Stimulated activated CD8-positive, alpha-beta memory T cell treated with anti-CD3 and anti-CD28 coated beads, Interleukin-15, amount 100 ng/mL, for 24 hours (primary cell): ENCODE measurements at places on chromosomes 5 and 9.

DNA sequence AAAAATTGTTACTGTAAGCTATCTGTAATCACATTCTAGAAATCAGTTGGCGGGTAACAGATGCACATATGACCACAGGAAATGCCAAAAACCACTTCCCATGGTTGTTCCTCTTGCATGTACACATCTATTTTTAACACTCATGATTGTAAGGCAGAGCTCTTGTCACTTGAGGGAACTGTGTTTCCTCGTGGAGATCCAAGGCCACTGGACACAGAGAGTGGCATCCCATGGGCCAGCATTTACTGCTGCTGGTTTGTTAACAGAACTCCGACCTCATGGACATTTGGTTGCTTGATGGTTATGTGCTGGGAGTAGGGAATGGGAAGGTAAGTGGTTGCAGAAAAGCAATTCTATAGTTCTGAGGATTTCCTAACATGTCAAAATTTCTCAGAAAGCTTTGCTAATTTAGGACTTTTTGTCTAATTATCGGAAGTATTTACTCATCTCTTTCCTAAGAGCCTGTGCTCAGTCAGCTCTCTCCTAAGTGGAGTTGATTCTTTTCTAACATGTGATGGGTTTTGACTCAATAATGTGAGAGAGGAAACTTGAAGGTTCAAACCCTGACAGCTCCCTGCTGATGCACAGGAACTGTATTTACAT lies 202.0 kb upstream of the NR3C1 start:
- DNase-seq = no peak

DNA sequence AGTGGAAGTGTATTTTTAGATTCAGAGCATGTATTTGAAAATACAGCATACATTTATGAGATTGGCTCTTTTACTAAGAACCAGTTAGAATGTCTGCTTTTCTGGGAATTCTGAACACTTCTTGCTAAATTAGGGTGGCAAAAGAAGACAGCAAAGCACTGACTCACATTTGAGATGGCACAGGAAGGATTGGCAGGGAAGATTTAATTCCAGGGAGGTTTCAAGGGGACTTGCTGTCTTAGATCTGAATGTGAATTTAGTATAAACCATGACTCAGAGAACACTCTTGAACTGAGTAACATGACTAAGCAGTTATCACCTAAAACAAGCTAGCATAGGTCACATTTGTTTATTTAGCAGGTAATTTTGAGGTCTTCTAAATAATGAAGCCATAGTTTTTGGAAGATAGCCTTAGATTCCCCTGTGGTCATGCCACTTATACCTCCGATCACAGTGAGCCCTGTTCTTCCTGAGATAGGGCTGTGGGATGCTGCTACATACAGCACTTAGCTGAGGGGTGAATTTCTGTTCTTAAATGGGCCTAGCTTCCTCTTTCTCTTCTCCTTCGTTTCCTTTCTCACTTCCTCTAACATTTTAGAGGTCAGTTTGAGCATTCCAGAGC lies 173.8 kb downstream of the PCSK1 start:
- DNase-seq = no peak

GRCh38 chr9:121741228-121741918 lies 89.9 kb downstream of the DAB2IP start:
- DNase-seq = no peak

DNA sequence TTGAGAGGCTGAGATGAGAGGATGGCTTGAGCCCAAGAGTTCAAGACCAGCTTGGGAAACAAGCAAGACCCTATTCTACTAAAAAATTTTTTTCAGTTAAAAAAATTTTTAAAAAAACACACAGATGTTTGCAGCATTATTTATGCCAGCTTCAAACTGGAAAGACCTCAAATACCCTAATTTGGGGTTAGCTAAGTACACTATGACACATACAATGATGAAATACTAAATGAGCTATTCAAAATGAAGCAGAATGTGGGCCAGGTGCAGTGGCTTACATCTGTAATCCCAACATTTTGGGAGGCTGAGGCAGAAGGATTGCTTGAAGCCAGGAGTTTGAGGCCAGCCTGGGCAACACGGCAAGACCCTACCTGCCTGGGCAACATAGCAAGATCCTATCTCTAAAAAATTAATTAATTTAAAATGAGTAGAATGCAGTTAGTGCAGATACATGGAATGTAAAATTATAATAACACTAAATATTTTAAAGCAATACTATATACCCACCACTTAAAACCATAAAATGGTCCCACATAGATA lies 44.9 kb downstream of the LHFPL2 start:
- DNase-seq = no peak

DNA sequence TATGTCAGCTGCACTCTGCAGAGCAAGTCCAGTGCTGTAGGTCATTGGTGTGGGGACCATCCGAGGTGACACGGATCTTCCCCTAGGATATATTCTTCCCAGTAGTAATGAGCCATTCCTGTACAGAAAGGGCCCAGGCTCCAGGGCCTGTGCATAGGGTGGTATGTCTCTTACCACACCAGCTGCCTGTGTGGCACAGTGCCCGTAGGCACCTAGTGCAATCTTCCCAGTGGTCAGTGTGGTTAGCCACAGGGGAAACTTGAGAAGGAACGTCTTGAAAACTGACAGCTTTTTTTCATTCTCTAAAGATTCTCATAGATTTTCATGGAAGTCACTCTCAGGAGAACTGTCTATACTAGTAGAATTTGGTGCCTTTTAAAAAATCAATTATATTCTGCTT lies 39.8 kb downstream of the CYSTM1 start:
- no peak for DNase-seq

GRCh38 chr5:179620293-179620692 lies 3.2 kb downstream of the HNRNPH1 start:
- no peak for DNase-seq

- DNase-seq = no peak
Observed at GRCh38 chr5:114988096-114988495, 181.6 kb downstream of the TRIM36 start.

DNA sequence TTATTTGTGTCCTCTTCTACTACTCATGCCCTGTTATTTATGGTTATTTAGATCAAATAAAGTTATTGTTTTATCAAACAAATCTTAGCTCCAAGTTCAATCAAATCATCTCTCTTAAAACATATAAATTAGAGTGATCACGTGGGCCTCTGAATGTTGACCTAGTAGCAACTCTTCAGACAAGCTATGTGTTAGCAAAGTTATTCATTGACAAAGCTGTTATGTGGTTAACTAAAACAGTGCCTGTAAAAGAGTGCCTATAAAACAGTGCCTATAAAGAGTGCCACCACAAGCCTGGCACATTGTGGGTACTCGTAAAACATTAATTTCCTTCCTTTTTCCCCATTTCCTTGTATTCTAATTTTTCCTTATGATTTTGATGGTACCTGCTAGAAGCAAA lies 421.9 kb downstream of the HCN1 start:
- DNase-seq = no peak

GRCh38 chr9:114884787-114885452 lies 45.5 kb downstream of the TNFSF8 start:
- DNase-seq = no peak

DNA sequence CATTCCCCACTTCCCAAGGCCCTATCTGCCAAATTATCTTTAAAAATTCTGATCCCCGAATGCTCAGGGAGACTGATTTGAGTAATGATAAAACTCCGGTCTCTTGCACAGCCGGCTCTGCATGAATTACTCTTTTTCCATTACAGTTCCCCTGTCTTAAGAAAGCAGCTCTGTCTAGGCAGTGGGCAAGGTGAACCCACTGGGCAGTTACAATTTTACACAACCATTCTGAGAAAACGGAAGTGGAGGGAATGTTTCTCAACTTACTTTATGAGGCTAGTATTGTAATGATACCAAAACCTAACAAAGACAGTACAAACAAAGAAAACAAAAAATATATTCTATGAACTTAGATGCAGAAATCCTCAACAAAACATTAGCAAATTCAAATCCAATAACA lies 100.0 kb downstream of the MCTP1 start:
- no peak for DNase-seq
